ENCODE measurements at places on chromosomes 2 and 18. TPM values are rescaled to one million over a fixed set of nuclear protein-coding genes. Genes with fewer than 3 reads are reported as not detected.
A peak's percentile ranks its signal among the peaks of the same experiment; 100 is the strongest.

DNA sequence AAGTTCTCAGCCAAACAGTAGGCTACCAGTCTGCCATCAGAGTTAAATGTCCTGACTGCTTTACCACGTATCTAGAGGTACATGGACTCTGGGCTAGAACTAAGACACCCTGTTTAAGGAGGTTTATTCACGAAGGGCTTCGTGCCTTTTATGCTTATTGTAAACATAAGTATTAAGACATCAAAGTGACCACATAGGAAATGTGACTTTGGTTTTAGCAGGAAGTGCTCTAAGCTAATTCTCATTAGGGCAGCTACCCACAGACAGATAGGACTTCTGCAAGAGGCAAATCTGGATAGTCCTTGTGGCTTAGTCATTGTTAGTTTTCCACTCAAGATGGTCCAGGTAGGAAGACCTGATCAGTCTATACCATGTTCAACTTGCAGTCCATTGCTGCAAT lies 233.3 kb upstream of the MGAT5 start:
- no peak overlapping the region for H3K27ac ChIP-seq
- no peaks in the 10 kb centered on the region for H3K36me3 ChIP-seq
- no peak overlapping the region for H3K4me3 ChIP-seq
- H3K4me1 ChIP-seq, result peaks cover 66% of the 10 kb centered on the region
- DNase-seq, result no peak

- no peak for DNase-seq
- no peak overlapping the region for H3K4me3 ChIP-seq
- H3K4me1 ChIP-seq, result peaks cover 16% of the 10 kb centered on the region
- H3K27ac ChIP-seq, result no peak overlapping the region
Measured at GRCh38 chr2:24618144-24618543, 127.1 kb downstream of the NCOA1 start.

DNA sequence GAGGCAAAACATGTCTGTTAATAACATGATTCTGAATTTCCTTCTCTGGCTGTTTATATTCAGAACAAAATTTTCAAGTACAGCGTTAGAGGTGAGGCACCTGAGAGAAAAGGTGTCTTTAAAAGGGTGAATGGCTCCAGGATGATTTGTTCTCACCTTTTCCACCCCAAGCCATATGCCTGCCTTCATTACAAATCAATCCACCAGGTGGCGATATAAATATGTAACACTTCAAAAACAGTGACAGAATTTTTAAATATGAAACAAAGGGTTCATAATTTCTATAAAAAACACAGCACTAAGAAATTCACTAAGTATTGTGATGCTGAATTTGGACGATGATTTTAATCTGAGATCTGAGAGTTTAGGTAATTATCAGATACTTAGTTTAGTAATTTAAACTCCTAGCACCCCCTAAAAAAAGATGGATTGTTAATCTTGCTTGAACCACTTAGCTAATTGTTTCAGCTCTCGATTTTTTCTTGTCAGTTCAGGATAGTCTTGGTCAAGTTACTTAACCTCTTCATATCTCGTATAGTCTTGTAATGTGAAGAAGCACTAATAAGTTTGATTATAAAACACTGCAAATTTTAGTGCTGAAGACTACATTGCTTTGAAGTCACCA lies 528.8 kb downstream of the CPS1 start:
- no peak overlapping the region for H3K4me3 ChIP-seq
- H3K36me3 ChIP-seq, result no peaks in the 10 kb centered on the region
- DNase-seq, result peak; percentile 17

- H3K4me3 ChIP-seq, result peak overlapping the region; percentile 100
- H3K27me3 ChIP-seq, result peaks cover 2% of the 10 kb centered on the region
- H3K36me3 ChIP-seq, result peaks cover 35% of the 10 kb centered on the region
Measured at GRCh38 chr2:152716805-152717227, 445 bp downstream of the PRPF40A start.

- H3K27me3 ChIP-seq, result no peaks in the 10 kb centered on the region
- H3K4me3 ChIP-seq, result peak overlapping the region; percentile 18
- H3K4me1 ChIP-seq, result peaks cover 50% of the 10 kb centered on the region
- H3K36me3 ChIP-seq, result no peaks in the 10 kb centered on the region
- DNase-seq, result no peak
- peak overlapping the region; percentile 54 for H3K27ac ChIP-seq
Measured at GRCh38 chr2:222878301-222878876, 17.6 kb downstream of the ACSL3 start.

The SLC14A1 gene
- total RNA-seq, result 0.77 TPM

The UGT1A8 gene
- total RNA-seq, result not detected
